Stimulated activated CD8-positive, alpha-beta memory T cell treated with anti-CD3 and anti-CD28 coated beads, Interleukin-4, amount 100 ng/mL, for 4 hours (primary cell): ENCODE measurements at places on chromosomes 3 and 15.

DNA sequence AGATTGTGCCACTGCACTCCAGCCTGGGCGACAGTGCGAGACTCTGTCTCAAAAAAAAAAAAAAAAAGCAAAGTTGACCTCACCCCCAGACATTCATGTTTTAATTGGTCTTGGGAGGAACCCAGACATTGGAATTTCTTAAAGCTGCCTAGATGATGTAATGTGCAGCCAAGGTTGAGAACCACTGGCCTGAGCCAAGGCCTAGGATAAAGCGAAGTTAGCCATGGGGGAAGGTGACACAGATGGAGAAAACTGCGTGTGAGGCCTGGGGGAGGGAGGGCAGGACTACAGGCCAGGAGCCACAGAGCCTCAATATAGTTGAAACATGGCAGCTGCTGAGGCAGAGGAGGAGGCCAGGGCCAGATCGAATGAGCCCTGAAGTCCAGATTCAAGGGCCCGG is 21.0 kb downstream of the GLB1 start:
- no peak for DNase-seq

- no peak for DNase-seq
Observed at GRCh38 chr15:32743411-32744140, 25.8 kb downstream of the GREM1 start.

DNA sequence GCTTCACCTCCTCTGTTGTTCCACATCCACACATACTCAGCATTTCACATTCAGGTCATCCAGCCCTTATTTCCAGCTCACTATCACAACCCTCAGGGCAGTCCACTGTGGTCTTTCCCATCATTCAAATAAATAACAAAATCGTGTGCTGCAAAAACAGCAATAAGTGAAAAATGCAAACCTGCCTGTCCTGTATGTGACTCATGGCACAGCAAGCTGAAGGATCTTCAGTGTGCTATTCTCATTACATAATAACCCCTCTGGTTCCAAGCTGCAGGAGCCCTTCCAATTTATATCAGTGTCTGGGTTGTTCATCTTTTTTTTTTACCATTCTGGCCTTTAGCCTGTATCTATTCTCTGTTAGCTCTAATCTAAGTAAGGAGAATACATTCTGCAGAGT is 185.3 kb upstream of the UBE2E2 start:
- no peak for DNase-seq

DNA sequence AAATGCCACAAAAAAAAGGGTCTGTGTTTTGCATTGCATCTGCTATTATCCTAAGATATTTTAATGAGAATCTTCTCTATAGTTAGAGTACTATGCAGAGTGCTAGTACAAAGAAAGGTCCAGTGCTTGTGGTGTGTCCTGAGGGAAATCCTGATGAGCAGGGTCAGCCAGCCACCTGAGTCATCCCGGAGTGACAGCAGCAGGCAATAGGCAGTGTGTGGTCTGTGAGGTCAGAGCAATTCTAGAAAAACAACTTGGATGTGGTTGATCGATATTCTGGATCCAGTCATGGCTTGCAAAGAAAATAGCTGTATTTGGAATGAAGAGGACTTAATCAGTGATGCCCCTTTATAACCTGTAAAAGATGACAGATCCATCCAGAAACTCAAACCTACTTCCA is 119.2 kb downstream of the CTNNB1 start:
- DNase-seq, result no peak

- DNase-seq, result no peak
Observed at GRCh38 chr3:31025541-31025940, 131.1 kb upstream of the GADL1 start.

DNA sequence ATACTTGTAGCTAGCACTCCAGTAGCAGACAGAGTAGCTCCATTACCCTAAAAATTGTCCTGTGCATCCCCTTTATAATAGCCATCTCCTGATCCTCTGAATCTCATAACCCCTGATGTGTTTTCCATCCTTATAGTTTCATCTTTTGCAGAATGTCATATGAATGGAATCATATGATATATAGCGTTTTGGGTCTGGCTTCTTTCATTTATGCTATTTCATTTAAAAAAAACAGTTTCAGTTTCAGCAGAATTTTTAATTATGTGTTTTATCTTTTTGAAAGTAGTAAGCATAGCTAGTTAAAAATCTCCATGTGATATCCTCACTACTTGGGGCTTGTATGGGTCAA is 132.7 kb downstream of the KLF13 start:
- no peak for DNase-seq

- DNase-seq, result no peak
Observed at GRCh38 chr3:181564222-181564621, 147.5 kb upstream of the SOX2 start.

GRCh38 chr15:29003840-29004233 is 118.1 kb downstream of the APBA2 start:
- DNase-seq, result no peak

DNA sequence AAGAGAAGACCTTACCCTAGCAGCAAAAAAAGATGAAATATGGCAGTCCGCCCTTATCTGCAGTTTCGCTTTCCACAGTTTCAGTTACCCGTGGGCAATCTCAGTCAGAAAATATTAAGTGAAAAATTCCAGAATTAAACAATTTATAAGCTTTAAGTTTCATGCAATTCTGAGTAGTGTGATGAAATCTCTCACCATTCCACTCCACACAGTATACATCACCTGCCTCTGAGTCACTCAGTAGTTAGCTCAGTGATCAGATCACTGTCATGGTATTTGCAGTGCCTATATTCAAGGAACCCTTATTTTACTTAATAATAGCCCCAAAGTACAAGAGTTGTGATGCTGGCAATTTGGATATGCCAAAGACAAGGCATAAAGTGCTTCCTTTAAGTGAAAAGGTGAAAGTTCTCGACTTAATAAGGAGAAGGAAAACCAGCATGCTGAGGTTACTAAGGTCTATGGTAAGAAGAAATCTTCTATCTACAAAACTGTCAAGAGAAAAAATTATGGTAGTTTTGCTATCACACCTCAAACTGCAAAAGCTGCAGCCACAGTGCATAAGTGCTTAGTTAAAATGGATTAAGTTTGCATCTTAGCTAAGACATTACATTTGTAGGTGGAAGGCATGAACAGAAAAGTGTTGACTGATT is 48.1 kb downstream of the HSPBAP1 start:
- DNase-seq, result no peak

GRCh38 chr15:89728254-89728653 is 22.8 kb downstream of the MESP1 start:
- no peak for DNase-seq

DNA sequence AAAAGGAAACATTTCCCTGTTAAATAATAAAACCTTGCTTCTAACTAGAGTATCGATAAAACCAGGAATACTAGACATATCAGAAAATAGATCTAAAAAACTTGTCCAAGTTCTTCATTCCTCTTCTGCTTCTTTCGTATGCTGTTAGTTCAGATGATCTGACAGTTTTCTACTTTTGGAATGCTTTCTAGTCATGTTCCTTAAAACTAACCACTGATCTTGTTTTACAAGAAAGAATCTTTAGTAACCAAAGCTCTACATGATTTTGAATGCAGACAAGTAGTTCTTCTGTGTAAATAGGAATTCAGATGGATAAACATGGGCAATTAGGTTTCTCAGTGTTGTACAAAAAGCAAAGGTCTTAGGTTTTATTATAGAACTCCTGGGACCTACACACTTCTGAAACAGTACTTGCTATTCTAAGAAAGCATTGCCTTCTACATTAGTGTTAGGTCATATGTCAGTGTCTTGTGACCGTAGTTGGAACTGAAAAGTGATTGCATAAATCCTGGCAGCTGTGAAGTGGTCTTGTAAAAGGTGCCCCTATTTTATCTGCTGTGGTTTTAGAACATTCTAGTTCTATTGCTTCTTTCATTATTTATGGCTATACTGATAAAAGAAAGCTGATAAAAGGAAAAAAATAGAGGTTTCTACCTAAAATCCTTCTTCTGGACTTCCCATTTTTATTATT is 40.7 kb downstream of the SNRK start:
- DNase-seq, result no peak

DNA sequence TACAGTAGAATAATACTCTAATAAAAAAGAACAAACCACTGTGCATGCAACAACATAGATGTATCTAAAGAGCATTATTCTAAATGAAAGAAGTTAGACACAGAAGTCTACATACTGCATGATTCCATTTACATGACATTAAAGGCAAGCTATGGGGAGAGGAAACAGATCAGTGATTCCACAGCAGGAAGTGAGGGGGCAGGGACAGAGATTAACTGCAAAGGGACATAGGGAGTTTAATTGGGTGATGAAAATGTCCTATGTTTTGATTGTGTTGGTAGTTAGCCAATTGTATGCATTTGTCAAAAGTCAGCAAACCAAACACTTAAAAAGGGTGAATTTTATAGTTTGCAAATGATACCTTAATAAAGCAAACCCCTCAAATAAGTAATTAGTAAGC is 13.8 kb downstream of the CRYGS start:
- no peak for DNase-seq

DNA sequence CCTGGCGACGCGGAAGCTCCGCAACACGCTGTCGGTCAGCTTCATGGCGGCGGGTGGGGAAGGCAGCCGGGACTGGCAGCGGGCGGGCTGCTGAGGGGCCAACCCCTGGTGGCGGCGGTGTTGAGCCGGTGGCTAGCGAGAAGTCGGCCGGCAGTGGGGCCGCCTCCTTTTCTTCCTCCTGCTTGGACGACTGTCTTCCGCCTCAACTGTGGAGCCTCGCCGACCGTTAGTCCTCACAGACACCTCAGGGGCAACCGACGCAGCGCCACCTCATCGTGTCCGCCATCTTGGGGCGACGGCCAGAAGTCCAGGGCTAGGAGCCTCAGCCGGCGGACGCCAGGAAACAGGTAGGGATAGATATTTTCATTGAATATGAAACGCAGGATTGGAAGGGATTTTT is 875.1 kb downstream of the NSUN3 start:
- no peak for DNase-seq

DNA sequence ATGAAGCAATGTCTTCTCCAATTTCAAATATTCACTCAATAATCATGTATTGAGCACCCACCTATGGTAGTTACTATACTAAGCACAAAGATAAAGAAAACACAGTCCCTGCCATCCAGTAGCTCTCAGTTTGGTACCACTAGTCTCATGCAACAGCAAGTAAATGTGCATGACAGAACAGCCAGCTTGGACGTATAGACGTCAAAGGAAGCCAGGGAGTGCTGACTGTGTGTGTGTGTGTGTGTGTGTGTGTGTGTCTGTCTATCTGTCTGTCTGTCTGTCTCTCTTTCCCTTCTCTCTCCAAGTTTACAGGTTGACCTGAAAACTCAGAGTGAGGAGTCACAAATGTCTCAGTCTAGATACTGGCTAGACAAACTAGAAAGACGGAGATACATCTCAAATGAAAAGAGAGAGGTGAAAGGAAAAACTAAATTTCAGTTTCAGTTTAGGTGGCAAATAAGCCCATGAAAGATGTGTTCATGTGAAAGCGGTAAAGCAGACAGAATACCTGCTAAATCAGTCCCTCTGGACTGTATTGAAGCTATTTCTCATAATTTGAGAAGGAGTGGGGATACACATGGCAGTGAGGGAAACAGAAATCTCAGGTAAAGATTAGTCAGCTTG is 141.1 kb upstream of the PTPRG start:
- DNase-seq, result no peak

- DNase-seq, result no peak
Observed at GRCh38 chr3:128956440-128956839, 37.4 kb downstream of the CFAP92 start.

GRCh38 chr3:17938313-17938712 is 195.9 kb upstream of the TBC1D5 start:
- no peak for DNase-seq

GRCh38 chr3:37386627-37387230 is 212.3 kb upstream of the LRRFIP2 start:
- DNase-seq, result no peak

- DNase-seq, result no peak
Observed at GRCh38 chr15:77822631-77823230, 190.0 kb upstream of the LINGO1 start.

- no peak for DNase-seq
Observed at GRCh38 chr3:146803745-146804144, 198.6 kb upstream of the PLSCR5 start.

- DNase-seq, result no peak
Observed at GRCh38 chr3:72319194-72320094, 528.8 kb downstream of the SHQ1 start.

- no peak for DNase-seq
Observed at GRCh38 chr15:89781055-89781454, 4.9 kb downstream of the MESP2 start.

GRCh38 chr15:100786901-100787566 is 92.6 kb upstream of the ALDH1A3 start:
- DNase-seq, result no peak

DNA sequence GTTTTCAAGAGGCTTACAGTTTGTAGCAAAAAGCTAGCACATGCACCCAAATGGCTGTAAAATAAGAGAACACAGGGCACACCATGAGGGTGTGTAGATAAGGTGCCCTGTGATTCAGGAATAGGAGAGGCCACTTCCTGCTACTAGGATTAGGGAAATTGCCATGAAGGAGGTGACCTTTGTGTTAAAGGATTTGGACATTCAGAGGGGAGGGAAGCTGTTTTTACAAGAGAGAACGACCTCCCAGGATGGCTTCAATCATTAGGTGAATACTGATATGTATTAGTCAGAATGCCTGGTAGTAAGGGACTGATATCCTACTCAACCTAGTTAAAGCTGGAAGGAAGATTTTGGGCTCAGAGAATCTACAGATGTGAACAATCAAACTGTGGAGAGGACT is 35.7 kb upstream of the ABHD17C start:
- DNase-seq, result no peak

GRCh38 chr15:90561344-90562244 is 31.9 kb downstream of the CRTC3 start:
- no peak for DNase-seq

- no peak for DNase-seq
Observed at GRCh38 chr3:108130701-108131474, 40.1 kb upstream of the CD47 start.

DNA sequence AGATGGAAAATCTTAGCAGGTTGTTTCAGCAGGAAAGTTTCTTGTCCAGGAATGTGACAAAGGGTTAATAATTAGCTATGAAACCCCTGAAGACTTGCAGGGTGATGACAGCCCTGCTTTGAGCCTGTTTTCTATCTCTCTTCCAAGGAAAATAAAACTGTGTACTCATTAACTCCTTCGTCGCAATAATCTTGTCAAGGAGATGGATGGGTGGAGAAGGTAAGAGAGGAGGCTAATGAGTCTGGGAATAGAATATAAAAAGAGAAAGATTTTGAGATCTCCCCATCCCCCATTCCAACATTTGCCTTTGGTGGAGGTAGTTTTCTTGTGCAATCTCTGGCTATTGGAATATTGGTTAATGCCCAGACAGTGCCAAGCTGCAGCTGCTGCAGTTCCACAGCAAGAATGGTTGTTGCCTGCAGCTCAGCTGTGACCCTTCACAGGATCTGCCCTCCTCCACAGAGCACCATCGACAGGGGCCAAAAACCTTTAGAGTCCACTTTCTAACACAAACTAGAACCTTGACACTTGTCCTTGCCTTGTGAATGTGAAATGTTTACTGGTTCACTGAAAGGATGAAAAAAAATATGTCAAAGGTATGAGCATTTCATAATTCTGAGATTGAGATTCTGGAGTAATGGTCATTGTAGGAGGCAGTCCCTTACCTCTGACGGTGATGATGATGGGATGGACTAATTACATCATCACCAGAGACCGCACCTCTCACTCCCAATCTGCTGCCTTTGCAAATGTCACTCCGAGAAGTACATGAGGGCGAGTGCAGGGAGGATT is 4.2 kb upstream of the LRIG1 start:
- DNase-seq, result no peak
